ENCODE measurements at places on chromosomes 7 and 10.

- no peak for DNase-seq
- H3K27me3 ChIP-seq = no peaks in the 10 kb centered on the region
- H3K4me3 ChIP-seq = no peak overlapping the region
- H3K36me3 ChIP-seq = no peaks in the 10 kb centered on the region
- no peaks in the 10 kb centered on the region for H3K4me1 ChIP-seq
- no peak overlapping the region for H3K27ac ChIP-seq
These were observed 36.6 kb upstream of the CALD1 start for GRCh38 chr7:134742688-134743350.

DNA sequence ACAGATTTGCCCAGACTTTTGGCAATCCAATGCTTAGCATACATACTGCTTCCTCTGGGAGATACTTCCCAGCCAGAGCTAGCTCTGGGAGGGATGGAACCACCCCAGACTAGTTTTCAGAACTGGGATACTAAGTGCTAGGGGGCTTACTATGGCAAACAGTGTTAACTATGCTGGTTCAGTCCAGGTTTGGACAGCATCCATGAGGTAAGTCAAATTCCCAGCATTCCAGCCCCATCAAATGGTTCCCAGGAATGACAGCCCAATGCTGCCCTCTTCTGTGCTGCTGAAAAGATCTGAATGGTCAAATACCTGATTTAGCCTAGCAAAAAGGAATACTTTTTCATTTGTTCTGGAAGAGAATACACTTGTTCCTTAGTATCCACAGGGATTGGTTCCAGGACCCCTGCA lies 141.7 kb upstream of the CCDC6 start:
- H3K4me1 ChIP-seq = no peaks in the 10 kb centered on the region
- H3K27me3 ChIP-seq = no peaks in the 10 kb centered on the region
- H3K27ac ChIP-seq = no peak overlapping the region

DNA sequence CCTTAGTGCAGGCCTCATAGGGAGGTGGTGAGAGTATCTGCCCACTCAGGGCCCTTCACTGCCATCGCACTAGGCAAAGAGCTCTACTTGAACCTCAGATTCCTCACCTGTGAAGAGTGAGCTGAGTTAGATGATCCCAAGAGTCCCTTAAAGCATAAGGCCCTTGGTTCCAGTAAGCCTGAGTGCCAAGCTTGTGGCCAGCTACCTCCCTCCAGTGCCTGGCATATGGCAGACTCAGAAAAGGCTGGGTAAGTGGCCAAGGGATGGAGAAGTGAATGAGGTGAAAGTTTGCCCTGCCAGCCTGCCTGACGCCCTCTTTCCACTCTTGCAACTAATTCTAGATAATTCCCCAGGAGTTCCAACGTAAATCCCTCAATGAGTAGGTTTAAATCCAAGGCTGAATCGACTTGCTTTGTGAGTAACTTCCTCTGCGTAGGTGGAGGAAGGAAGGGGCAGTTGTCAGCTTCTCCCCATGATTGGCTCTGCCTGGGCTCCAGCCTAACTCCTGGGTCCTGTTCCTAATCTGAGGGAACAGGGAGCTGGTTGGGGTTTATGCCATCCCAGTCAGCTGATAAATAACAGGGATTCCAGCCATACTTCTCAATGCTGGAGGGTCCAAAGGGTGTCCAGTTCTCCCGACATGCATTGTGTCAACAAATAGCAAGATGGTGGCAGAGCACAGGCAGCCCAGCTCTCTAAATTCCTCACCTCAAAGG lies 14.2 kb downstream of the DUSP5 start:
- peaks cover 25% of the 10 kb centered on the region for H3K36me3 ChIP-seq
- no peak overlapping the region for H3K4me3 ChIP-seq
- no peak for DNase-seq
- H3K27ac ChIP-seq = no peak overlapping the region
- H3K4me1 ChIP-seq = no peaks in the 10 kb centered on the region

DNA sequence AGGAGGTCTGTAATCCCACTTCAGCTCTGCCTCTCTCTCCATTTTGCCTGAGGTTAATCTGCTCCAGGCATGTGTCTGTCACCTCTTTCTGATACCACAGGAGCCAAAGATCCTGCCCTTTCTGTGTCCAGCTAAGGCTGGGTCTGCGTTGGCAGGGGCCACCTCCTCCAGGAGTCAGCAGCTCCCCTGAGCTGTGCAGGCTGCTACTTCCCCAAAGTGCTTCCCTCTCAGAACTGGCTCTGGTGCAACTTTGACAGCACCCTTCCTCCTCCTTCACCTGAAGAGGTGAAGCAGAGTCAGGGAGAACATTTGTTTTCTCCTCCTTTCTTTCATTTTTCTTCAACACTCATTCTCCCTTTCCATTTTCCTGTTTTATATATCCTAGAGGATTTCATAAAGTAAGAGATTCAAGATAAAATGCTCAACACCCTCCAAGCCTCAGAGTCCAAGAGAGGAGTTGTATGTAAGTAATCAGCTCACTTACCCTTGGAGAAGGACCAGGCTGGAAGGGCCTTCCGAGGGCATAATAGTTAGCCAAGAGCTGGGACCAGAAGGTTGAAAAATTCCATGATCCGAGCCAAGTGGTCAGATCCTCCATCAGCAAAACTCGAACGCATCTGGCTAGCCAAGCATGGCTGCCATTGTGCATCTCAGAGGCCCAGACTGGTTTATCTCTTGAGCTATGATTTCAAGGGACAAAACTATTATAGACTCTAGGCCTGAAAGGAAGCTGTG lies 257.3 kb downstream of the PTEN start:
- no peak overlapping the region for H3K4me3 ChIP-seq
- no peak for DNase-seq
- H3K4me1 ChIP-seq = peaks cover 38% of the 10 kb centered on the region
- H3K27me3 ChIP-seq = no peaks in the 10 kb centered on the region

DNA sequence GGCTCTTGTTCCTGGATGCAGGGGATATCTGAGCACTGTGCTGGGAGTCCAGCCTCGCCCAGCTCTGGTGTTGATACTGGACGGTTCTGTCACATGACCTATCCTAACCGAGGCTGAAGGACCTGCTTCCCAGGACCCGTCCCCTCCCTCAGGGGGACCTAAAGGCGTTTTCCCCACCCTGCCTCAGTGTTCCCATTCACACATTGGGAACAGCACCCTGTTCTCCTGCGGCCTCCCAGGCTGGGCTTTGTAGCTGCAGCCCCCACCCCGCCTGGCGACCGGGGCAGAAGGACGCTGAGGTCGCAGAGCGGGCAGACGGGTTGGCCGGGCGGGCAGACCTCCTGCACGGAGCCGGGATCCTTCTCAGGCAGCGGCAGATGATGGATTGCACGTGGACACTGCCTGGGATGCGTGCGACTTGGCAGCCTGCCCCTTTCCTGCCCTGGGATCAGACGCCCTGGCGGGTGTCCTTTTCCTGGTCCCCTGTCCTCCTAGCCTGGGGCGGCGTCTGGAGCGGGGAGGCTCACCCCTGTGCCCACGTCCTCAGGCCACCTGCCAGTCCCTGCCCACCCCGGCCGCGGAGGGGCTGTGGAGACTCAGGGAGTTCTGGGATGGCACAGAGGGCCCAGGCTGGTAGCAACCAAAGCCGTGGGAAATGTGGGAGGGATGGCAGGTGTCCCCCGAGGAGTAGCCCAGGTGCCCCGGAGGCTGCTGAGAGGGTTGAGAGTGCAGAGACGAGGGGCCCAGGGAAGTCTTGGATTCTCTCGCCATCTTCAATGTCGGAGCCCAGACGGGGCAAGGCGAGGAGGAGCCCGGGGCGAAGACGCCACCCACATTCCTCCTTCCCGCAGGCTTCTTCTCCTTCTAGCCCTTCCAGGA lies 17.2 kb upstream of the PSMG3 start:
- no peak overlapping the region for H3K27ac ChIP-seq
- H3K4me1 ChIP-seq = peaks cover 34% of the 10 kb centered on the region
- H3K27me3 ChIP-seq = no peaks in the 10 kb centered on the region

DNA sequence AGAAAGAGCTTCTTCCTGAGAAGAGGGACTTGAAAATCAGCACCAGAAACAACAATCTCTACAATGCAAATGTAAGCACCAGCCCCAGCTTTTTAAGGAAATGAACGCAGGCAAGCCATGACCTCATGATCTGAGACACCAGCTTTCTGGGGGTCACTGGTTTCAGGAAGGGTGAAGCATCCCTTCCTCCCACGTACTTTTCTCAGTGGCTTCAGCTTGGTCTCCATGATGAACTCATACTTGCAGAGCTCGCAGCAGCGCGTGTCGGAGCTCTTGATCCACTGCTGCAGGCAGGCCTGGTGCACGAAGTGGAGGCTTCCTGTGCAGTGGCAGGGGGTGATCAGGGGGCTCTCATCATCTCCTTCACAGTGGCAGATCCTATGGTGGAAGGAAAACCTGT lies 87.0 kb downstream of the ALOX5 start:
- H3K27ac ChIP-seq = no peak overlapping the region
- no peak overlapping the region for H3K4me3 ChIP-seq
- peaks cover 32% of the 10 kb centered on the region for H3K36me3 ChIP-seq
- H3K4me1 ChIP-seq = no peaks in the 10 kb centered on the region
- no peaks in the 10 kb centered on the region for H3K27me3 ChIP-seq
- DNase-seq = no peak

GRCh38 chr10:17443707-17444387 lies 10.5 kb downstream of the ST8SIA6 start:
- DNase-seq = no peak
- H3K27ac ChIP-seq = no peak overlapping the region
- no peaks in the 10 kb centered on the region for H3K36me3 ChIP-seq

DNA sequence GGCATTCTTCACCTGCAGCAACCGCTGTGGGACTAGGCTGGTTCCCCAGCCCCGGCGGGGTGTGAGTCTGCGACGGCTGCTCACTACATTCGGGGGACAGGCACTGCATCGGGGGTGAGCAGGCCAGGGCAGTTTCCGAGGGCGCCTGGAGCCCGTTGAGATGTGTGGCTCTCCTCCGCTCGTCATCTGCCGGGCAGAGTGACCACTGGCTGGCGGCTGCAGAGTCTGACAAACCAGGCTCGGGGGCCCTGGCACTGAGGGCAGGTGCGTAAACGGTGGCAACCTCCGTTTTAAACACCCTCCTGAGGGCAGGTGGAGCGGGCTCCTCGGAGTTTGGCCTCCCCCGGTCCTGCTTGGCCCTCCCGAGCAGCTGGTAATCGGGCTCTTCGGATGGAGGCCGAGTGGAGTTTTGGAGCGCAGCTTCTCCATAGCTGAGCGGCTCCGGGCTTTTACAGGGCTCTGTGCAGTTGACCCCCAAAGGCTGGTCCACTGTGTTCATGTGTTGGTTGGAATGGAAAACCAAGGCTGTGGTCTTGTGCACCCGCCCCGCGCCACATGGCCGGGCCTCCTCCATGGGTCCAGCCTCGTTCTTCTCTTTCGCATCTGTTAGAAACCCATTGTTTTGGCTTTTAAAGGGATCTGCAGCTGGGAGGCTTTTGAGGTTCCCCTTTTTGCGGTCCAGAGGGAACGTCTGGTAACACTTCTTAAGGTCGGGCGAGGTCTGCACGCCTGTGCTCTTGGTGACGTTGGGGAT lies 20.9 kb downstream of the INSYN2A start:
- H3K4me3 ChIP-seq = no peak overlapping the region
- H3K27me3 ChIP-seq = no peaks in the 10 kb centered on the region
- no peak for DNase-seq
- H3K27ac ChIP-seq = no peak overlapping the region
- no peaks in the 10 kb centered on the region for H3K36me3 ChIP-seq

GRCh38 chr10:96358851-96359540 lies at the start of gene OPALIN:
Gene OPALIN, minus strand, starts transcription at chr10:96359002. Its CDS starts 106 bp downstream, at chr10:96358896.
- H3K27me3 ChIP-seq = peaks cover 6% of the 10 kb centered on the region
- no peak for DNase-seq
- no peak within 1 kb of the TSS for H3K27ac ChIP-seq
- peaks cover 20% of the 10 kb centered on the region for H3K36me3 ChIP-seq
- no peak within 1 kb of the TSS for H3K4me3 ChIP-seq

DNA sequence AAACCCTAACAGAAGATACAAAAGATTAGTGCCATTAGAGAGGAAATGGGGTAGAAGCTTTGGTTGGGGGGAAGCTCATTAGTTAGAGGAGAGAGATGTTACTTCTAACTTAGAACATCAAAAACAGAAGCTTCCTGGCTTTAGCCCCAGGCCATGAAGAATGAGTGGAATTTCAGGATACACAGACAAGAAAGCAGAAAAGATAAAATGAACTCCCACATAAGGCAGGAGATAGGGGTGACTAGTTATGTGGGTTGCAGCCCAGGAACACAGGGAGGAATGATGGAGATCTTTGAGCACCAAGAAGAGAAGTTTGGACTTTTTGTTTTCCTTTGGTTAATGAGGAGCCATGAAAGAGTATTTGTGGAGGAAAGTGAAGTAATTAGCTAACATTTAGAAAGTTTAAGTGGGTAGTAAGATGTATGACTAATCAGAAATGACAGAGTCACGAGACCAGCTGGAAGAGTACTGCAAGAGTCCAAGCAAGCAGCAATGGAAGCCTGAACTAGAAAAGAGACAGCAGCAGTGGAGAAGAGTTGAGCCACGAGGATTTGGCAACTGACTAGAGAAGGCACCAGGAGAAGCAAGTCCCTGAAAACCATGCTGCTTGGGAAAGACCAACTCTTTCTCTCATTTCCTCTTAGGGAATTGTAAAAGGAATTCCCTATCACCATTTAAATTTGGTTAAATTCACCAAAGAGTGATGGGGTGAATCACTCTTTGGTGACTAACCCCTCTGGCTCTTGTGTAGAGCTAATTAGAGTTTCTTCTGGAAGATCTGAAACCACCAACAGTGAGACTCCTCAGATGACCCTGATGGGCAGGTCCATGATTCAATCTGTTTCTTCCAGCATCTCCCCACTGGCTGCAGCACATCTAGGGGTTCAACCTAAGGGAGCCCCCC lies 131.9 kb downstream of the KCNMA1 start:
- no peak overlapping the region for H3K4me3 ChIP-seq
- no peak overlapping the region for H3K27ac ChIP-seq
- no peaks in the 10 kb centered on the region for H3K27me3 ChIP-seq

DNA sequence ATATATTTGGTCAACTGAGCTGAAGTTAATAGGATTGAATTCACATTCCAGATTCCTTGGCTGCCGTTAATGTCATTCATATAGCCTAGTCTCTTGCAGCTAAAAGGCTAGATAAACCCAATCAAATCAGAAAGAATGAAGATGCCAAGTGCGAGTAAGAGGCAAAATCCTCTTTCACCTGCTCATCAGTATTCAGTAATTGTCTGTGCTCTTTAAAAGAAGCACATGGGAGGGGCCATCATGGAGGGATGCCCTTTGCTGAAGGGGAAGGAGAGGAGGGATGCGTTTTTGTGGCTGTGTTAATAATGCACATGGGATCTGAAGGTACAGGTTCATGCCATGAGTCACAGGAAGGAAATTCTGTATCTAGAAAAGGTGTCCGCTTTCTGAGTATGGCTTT lies 232.2 kb downstream of the TMEM178B start:
- no peak for DNase-seq
- no peaks in the 10 kb centered on the region for H3K27me3 ChIP-seq
- no peak overlapping the region for H3K4me3 ChIP-seq
- H3K36me3 ChIP-seq = no peaks in the 10 kb centered on the region
- H3K4me1 ChIP-seq = no peaks in the 10 kb centered on the region

Data from thymus (tissue), 14 donors.